ENCODE measurements at places on chromosomes 11 and 22.
A peak's percentile ranks its signal among the peaks of the same experiment; 100 is the strongest.

- no peak for DNase-seq
- peaks cover 9% of the 10 kb centered on the region for H3K36me3 ChIP-seq
- H3K4me3 ChIP-seq = no peak overlapping the region
- H3K27ac ChIP-seq = no peak overlapping the region
- peaks cover 72% of the 10 kb centered on the region for H3K27me3 ChIP-seq
These were observed 40.5 kb downstream of the KREMEN1 start for GRCh38 chr22:29113319-29113718.

DNA sequence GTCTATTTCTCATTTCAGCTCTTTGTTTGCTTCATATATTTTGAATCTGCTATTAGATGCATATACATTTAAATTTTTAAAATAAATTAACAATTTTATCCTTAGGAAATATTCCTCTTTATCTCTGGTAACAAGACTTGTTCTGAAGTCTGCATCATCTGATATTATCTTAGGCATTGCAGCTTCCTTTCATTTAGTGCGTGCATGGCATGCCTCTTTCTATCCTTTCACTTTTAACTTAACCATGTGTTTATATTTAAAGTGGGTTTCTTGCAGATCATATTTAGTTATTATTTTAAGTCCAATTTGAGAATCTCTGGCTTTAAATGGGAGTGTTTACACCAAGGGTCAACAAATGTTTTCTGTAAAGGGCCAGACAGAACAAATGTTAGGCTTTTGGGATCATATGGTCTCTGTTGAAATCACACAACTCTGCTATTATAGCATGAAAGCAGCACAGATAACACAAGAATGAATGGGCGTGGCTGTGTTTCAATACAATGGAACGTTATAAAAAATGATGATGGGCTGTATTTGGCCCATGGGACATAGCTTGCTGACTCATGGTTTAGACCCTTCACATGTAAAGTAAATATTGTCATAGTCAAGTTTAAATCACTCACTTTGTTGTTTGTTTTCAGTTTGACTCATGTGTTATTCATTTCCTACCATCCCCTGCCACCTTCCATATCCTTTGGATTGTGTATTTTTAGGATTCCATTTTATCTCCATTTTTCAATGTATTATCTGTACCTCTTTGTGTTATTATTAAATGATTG, 83.9 kb upstream of the SNX19 start:
- no peaks in the 10 kb centered on the region for H3K4me1 ChIP-seq
- DNase-seq = no peak
- peaks cover 5% of the 10 kb centered on the region for H3K27me3 ChIP-seq
- no peak overlapping the region for H3K4me3 ChIP-seq
- H3K36me3 ChIP-seq = no peaks in the 10 kb centered on the region

- H3K4me3 ChIP-seq = no peak overlapping the region
- no peaks in the 10 kb centered on the region for H3K4me1 ChIP-seq
- no peak for DNase-seq
- no peak overlapping the region for H3K27ac ChIP-seq
- H3K36me3 ChIP-seq = no peaks in the 10 kb centered on the region
These were observed 410.3 kb downstream of the KCNA4 start for GRCh38 chr11:29606330-29607031.

DNA sequence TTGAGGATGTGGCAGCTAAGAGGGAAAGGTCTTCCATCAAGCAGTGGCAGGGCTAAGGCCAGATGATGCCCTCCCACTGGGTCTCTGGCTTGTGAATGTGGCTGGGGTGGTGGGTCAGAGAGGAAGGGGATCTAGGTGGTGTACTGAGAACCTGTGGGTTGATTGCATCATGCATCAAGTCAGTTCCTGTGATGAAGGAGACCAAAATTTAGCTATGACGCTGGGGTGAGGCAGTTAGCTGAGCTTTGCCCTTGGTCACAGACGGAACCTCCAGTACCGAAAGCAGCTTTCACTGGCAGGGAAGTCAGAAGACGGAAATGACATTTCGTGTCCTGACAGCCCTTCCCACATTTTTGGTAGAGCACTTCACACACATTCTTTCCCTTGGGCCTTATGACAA, 20.7 kb downstream of the ATG16L2 start:
- peaks cover 32% of the 10 kb centered on the region for H3K4me1 ChIP-seq
- peaks cover 10% of the 10 kb centered on the region for H3K36me3 ChIP-seq
- no peaks in the 10 kb centered on the region for H3K27me3 ChIP-seq
- peak overlapping the region; percentile 69 for H3K27ac ChIP-seq

GRCh38 chr11:132943706-132944568, 588.4 kb downstream of the OPCML start:
- peaks cover 63% of the 10 kb centered on the region for H3K27me3 ChIP-seq
- H3K4me3 ChIP-seq = peak overlapping the region; percentile 45
- H3K27ac ChIP-seq = no peak overlapping the region
- peaks cover 5% of the 10 kb centered on the region for H3K4me1 ChIP-seq
- DNase-seq = no peak
- no peaks in the 10 kb centered on the region for H3K36me3 ChIP-seq

Data from T-helper 17 cell (primary cell).